Activated CD4-positive, CD25-positive, alpha-beta regulatory T cell treated with anti-CD3 and anti-CD28 coated beads, Interleukin-2, amount 50 U/mL, for 24 hours (primary cell): ENCODE measurements at places on chromosomes 3 and 15.

GRCh38 chr3:24254649-24255048, 240.0 kb downstream of the THRB start:
- ATAC-seq = no peak

DNA sequence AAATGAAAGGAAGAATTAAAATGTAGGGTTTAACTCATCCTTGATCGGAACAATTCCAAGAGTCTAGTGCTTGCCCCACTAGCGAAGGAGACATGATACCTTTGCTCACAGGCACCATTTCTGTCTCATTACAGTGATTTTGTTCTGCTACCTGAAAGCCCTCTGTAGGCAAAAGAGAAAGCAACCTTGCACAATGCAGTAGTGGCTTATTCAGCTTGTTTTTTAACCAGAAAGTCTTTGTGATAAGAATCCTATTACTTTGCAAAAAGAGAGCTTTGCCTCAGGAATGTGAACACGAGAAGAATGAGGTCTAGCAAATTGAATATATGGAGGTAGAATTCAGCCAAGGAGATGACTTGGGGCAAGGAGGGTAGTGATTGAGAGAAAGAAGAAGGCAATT, 684.4 kb downstream of the GRM7 start:
- ATAC-seq = no peak

DNA sequence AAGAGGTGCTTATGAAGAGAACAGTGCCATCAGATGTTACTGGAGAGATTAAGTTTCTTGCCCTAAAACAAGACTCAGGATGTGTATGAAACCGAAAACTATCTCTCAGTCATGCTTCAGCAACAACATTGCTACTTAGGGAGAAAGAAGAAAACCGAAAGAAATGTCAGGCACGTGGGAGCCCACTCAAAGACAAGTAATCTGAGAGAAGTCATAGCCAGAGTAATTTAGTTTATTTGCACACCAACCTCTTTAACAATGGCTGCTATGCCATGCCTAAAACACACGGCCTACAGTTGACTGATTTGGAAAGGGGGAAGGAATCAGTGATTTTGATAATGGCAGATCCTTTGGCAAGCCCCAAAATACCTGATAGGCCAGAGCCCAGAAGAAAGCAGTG, 162.9 kb downstream of the TIGIT start:
- peak; percentile 38 for ATAC-seq

DNA sequence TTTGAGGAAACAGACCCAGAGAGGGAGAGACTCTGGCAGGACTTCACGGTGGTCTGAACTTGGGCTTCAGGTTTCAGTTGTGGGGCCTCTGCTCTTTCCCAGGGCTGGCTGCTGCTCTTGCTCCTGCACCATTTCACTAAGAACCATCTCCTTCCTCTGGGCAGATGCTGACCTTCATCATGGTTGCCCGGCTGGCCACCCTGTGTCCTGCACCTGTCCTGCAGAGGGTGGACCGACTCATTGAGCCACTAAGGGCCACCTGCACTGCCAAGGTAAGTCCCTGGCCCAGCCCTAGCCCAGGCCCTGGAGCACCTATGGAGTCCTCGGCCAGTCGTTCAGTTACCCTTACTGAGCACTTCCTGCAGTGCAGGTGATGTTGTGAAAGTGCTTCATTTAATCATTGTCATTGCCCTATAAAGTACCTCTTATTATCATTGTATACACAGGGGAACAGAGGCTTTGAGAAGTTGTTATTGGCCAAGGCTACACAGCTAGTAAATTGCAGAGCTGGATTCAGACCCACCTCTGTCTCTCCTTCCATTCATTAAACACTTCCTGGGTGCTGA, 10.0 kb downstream of the RPL32 start:
- no peak for ATAC-seq

DNA sequence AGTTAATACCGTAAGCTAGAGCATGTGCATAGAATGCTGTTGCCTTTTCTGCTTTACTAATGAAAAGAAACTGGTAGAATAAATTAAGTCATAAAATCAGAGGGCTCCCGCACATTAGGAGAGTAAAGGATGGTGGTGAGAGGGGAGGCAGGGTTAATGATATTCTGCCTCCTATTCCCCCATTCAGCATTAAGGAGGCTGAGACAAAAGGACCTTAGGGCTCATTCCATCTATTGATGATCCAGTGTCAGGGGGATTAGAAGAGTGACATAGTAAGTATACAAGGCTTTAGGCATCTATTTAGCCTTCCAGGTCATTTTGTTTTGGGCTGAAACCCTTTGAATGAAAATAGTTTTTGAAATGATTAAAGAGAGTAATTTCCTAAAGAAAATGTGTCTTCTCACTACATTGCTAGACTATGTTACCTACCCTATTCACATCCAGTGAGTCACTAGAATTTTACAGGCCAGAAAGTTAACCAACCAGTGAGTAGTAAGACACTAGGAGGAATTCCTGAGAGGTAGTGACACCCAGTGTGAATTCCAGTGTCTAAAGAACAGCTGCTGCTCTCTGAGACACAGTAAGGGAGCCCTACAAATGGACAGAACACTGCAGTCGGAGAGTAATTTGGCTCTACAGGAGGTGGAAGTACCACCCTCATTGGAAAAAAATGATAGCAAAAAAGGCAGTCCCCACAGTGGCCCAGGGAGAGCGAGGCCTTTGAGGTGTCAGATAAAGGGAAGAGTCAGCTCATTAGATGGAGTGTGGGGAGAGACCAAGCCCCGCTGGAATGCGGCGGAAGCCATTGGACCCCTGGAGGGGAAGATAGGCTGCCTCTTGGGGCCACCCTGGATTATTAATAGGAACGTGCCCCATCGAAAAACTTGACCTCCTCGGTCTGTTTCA, 67.6 kb downstream of the TUSC7 start:
- no peak for ATAC-seq

DNA sequence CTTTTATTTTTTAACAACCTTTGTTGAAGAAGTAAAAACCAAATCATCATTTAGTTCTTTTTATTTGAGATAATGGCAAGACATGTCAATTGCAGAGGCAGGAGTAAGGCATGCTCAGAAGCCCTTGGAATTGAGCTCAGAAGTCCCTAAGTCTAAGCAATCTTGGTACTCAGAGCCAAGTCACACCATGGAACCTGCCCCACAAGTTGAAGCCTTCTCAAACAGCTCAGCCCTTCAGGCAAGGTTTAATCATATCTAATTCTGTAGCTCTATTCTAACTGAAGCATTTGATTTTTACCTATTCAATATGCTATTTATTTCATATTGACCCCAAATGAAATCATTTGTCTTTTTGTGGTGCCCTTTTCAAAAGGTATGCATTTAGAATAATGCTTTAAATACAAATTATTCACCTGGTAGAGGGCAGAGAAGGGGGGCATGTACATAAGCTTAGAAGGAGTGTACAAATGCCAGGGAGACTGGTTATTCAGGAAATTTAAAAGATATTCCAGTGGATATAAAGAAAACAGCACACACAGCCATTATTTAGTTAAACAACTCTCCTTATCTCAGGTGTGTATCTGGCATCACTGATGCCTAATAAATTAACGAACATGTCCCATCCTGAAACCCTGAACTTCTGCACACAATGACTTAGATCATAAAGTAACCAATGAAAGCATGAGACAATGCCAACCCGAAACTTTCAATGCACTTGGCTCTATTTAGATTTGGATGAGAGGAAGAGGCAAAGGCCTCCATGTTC, 26.2 kb upstream of the TOP2B start:
- ATAC-seq = no peak

GRCh38 chr15:89051875-89052274, 36.4 kb upstream of the ABHD2 start:
- ATAC-seq = no peak

GRCh38 chr15:75200765-75201615, 692 bp upstream of the C15orf39 start:
- no peak for ATAC-seq

- ATAC-seq = no peak
These were observed 35.3 kb upstream of the MRPS22 start for GRCh38 chr3:139308560-139308959.

GRCh38 chr15:32705446-32705845, 12.4 kb upstream of the GREM1 start:
- no peak for ATAC-seq

GRCh38 chr3:19539518-19540392, 391.4 kb downstream of the KCNH8 start:
- no peak for ATAC-seq

- no peak for ATAC-seq
These were observed 36.5 kb upstream of the NPHP3 start for GRCh38 chr3:132758740-132759139.

GRCh38 chr3:184129012-184129411, 6.1 kb upstream of the EIF2B5 start:
- no peak for ATAC-seq

DNA sequence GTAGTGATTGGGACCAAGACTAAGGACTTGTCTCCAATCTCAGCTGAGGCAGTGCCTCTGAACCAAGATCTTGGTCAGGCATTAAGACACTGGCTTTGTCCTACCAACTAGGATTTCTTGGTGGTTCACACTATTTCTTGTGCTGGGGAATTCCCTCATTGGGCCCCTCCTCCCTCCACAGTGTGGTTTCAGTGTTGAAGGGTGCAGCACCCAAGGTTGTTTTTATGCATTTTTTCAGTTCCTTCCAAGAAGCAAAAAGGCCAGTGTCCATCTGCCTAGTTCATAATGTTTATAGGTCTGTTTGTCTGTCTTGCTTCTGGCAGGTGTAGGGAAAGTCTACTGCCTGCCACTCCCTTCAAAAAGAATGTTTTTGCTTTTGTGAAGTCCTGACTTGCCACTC, 10.6 kb upstream of the ITPKA start:
- ATAC-seq = peak; percentile 61

- no peak for ATAC-seq
These were observed 21.0 kb upstream of the LIMD1 start for GRCh38 chr3:45573591-45573990.

DNA sequence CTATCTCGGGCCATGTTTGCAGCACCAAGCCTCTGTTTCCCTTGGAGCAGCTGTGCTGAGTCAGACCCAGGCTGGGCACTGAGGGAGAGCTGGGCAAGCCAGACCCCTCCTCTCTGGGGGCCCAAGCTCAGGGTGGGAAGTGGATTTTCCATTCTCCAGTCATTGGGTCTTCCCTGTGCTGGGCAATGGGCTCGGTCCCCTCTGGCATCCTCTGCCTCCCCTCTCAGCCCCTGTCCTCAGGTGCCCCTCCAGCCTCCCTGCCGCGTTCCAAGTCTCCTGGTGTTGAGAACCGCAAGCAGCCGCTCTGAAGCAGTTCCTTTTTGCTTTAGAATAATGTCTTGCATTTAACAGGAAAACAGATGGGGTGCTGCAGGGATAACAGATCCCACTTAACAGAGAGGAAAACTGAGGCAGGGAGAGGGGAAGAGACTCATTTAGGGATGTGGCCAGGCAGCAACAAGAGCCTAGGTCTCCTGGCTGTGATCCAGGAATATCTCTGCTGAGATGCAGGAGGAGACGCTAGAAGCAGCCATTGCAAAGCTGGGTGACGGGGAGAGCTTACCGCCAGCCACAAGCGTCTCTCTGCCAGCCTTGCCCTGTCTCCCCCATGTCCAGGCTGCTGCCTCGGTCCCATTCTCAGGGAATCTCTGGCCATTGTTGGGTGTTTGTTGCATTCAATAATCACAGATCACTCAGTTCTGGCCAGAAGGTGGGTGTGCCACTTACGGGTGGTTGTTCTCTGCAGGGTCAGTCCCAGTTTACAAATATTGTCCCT, 1.2 kb downstream of the RHO start:
- ATAC-seq = no peak

DNA sequence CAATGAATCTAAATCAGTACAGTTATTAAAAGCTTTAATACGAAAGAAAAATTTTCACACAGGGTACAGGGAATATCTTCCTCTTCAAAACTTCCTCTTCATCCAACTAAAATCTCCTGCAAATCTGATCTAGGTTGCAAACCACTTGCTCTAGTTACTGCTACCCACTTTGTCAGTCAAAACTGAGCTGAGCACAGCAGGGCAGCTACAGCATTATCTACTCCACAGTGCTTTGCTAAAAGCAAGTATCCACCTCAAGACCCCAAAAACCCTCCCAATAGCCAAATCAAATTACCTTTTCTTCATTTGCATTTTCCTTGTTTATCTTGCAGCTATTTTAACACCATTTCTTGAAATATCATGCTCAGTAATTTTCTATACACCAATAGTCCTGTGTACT, 14.7 kb downstream of the ZNF280D start:
- no peak for ATAC-seq

DNA sequence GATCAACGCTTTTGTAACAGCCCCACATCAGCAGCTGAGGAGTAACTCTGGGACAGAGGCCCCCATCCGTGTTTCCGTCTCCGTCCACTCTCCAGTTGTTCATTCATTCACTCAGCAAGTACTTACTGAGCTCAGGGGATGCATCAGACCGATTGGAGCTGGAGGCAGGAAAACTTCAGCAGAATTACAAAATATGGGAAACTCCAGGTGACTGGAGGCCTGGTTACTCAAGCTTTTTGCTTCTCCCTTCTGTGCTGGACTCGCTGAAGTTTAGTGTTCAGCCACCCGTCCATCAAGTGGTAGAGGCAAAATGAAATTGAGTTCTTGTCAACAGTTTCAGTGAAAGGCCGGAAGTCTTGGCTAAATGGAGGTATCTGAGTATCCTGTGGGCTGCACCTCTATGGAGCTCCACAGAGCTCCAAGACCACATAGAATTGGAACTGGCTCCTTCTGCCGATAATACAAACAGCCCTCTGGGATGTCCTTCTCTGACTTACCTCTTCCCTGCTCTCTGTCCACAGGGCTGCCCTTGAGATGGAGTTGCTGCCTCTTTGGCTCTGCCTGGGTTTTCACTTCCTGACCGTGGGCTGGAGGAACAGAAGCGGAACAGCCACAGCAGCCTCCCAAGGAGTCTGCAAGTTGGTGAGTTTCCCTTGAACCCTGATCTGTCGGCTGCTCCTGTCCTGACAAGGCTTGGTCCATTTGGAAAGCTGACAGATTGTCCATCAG, 14.7 kb downstream of the NRROS start:
- ATAC-seq = no peak

GRCh38 chr3:170745211-170745718, 124.7 kb downstream of the RPL22L1 start:
- ATAC-seq = peak; percentile 27

DNA sequence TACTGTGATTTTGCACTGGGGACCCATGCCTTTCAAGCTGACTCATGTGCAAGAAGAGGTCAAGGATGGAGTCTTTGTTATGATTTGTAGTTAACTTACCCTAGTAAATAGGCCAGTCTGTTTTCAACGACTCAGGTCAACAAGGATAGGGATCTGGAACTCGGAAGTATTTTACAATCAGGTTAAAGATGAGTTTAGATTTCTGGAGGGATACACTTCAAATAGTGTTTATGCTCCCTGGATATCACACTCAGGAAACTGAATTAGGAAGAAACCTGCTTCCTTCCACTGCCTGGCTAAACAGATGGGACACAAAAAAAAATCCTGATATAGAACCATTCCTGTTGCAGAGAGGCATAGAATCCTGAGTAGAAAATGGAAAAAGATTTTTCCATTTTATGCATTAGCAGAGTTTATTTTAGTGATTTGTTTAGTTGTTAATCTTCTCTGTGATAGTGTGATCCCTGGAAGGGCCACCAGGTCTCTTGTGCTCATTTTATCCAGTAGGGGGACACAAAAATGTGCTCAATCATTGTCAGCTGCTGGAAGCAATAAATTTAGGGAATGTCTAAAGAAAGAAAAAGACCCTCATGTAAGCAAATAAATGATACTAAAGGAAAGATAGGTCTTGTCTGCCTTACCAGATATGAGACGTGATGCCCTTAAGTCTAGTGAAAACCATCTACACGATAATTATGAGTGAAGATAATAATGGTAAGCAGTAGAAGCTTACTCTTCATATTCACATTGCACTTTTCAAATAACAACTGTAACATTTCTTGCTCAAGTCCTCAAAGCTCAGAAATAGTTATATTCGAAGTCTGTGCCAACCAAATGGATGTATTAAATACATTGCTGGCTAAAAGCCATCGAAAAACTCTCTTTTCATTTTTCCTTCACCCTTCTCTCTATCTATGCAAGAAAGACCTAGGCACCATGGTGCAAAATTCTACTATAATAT, 452.1 kb upstream of the KCNMB2 start:
- ATAC-seq = no peak
